ENCODE measurements at places on chromosomes 1 and 21.

DNA sequence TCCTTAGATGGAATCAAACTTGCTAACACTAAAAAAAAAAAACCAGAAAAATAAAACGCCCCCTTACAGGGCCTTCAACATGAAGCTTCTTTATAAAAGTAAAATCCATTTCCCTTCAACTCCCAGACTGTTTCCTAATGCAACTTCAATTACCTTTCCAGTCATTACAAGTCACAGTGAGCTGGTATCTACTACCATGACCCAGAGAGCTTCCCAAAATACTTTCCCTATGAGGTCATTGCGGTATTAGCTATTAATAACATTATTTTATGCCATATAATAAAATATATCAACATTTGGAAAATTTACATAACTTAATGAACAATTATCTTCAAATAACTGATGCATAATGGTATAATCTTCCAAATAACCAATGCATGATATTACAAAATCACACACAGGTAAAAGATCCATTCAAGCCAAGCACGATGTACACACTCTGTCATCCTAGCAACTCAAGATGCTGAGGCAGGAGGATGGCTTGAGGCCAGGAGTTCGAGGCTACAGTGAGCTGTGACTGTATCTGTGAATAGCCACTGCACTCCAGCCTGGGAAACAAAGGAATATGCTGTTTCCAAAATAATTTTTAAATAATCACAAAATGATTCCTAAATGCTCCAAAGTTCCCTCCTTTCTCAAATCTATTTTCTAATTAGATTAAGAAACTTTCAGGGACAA is 24.1 kb downstream of the EIF4G3 start:
- no peak for DNase-seq

- no peak for DNase-seq
These were observed 16.6 kb downstream of the HIVEP3 start for GRCh38 chr1:41902159-41902577.

DNA sequence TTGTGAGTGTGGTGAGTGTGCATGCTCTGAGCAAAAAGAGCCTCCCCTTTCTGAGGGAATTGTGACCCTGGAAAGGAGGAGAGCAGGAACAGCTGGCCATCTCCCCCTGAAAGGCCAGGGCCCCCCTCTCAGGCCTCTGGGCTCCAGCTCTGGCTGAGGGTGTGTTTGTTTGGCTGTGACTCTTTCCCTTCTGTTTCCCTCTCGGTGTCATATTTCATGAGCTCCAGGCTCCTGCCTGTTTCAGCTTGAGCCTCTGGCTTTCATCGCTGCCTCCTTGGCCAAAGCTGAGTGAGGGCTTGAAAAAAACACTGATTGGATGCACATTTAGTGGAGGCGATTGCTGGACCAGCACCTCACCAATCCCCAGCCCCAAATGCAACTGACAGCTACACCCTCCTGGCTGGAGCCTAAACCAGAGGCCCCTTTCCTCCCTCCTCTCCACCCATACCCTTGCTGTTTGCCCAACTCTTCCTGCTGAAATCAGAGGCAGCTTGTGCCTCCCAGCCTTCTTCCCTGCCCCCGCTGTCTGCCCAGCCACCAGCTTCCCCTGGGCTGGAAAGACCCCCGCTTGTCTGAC is 64.1 kb downstream of the DDR2 start:
- no peak for DNase-seq

DNA sequence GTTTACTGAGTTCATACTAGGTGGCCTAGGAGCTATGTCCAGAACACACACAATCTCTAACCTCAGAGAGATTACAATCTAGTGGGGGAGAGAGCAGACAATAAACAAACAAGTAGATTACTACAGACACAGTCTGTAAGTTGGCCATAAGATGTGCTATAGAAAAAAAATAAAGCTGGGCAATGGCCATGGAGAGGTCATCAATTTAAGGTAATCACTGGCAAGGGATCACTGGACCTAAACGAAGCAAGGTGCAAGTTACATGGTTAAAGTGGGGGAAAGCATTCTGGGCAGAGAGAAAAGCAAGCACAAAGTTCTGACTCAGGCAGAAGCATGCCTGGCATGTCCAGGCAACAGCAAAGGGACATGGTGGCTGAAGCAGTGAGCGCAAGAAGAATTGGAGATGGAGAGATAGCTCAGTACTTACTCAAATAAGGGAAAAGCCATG is 147.0 kb downstream of the RERE start:
- DNase-seq: no peak

- no peak for DNase-seq
These were observed 83.3 kb downstream of the FNBP1L start for GRCh38 chr1:93531193-93531592.

GRCh38 chr1:150233359-150234308 is 2.3 kb downstream of the ANP32E start:
- no peak for DNase-seq

DNA sequence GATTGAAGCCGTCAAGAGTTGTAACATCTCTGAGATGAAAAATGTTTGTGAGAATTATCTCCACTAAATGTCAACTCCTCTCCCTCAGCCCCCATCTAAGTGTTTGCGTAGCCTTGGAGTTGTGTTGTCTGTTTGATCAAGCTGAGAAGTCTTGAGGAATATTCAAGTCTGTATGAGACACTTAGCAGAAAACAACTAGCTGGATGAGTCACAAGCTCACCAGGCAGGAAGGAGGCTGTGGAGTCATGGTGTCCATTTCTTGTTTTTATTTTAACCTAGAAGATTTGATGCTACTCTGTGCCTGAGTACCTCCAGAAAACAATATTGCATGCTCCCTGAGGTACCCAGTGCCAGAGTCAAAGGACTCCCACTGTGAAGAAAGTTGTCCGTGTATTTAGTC is 211.6 kb upstream of the PLXNA2 start:
- no peak for DNase-seq

DNA sequence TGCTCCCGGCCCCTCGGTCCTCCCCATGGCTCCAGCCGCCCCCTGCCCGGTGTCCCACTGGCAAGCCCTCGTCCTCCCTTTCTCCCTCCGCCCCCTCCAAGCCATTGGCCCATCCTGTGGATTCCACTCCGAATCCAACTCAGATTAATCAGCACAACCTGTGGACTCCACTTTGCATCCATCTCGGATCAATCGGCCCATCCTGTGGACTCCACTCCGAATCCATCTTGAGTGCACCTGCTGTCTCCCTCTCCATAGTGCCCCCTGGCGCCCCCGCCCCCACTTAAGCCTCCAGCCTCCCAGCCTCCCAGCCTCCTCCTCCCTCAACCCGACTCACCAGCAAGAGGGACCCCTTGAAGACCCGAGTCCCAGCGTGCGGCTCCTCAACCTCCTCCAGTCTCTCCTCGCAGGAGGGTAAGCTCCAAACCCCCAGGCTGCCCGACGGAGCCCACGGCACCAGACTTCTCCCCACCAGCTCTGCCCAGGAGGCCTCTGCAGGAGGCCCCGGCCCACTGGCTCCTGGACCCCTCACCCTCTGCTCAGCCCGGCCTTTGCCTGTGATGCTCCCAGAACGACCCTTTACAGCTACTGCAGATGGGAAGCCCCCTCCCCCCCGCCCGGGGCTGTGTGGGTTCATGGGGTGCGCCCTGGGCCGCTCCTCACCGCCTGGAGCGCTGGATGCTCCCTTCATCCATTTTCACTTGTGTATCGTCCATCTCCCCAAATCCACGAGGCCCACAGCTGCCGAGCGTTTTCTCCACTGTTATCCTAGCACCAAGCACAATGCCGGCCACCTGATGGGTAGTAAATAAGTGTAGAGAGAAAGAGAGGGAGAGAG is 40.6 kb upstream of the TSPEAR start:
- DNase-seq: no peak

- DNase-seq: no peak
These were observed 20.1 kb downstream of the INKA2 start for GRCh38 chr1:111719135-111719534.

GRCh38 chr1:164685266-164686035 is 126.5 kb downstream of the PBX1 start:
- no peak for DNase-seq

DNA sequence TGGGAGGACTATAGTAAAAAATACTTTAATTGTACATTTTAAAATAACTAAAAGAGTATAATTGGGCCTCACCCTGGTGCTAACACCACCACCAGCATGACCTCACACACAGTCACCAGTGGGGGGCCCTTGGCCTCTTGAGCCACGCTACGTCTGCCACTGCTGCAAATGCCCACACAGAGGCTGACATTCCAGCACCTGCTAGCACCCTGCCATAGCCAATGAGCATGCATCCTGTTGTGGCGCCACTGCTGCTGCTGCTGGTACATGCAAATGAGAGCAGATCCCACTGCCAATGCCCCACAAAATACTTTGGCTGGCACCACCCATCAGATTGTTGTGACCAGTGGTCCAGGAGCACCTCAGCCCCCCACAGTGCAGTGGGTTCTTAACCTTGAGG is 31.5 kb upstream of the TNR start:
- no peak for DNase-seq

DNA sequence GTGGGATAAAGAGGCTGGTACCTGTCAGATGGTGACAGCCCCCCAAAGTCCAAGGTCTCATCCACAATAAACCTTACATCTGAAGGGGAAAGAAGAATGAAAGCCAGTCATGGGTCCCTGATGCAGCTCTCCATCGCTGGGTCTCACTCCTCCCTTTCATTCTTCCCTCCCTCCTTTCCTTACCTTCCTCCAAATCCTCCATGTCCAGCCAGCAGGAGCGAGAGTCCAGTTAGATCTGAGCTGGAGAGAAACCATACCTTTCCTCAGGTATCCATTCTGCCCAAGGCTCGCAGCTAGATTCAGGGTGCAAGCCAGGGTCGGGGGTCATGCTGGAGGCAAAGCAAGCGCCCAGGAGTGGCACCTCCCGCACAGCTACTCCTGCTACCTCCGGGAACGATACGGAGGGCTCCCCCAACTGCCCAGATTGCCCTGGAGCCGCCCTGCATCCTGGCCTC is 421 bp downstream of the PSRC1 start:
- no peak for DNase-seq

- DNase-seq: no peak
These were observed 188.9 kb upstream of the EDN2 start for GRCh38 chr1:41673378-41673777.

DNA sequence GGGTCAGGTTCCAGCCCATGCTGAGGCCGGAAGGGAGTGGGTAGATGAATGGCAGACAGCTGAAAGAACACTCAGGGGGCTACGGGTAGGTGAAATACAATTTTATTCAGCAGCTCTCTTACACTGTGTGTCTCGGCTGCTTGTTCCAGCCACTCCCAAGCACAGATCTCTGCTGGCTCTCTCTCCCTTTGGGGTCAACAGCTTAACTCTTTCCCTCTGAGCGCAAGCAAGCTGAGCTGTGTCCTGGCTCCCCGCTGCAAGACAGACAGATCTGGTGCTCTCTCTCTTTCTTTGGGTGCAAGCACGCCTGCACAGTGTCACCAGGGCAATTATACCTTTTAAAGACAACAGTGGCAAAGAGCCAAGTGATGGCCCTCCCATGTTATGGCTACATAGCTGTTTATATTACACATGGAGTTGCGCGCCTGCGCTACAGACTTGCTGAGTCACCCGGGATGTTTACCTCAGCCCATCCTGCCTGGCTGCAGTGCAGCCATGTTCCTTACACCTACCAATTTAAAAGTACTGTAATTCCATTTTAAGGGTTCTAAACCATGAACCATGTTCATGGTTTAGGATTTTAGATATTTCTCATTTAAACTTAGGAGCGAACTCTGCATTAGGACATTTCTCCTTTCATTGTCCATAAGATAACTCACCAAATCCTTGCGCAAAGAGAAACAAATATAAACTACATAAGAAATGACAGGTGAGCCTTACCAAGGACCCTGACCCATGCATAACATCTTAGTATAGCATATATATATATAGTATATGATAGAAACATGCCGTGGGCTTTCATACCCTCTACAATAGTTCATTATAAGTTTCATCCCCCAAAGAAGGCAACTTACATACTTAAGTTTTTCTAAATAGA is 396.5 kb downstream of the SMYD3 start:
- no peak for DNase-seq

DNA sequence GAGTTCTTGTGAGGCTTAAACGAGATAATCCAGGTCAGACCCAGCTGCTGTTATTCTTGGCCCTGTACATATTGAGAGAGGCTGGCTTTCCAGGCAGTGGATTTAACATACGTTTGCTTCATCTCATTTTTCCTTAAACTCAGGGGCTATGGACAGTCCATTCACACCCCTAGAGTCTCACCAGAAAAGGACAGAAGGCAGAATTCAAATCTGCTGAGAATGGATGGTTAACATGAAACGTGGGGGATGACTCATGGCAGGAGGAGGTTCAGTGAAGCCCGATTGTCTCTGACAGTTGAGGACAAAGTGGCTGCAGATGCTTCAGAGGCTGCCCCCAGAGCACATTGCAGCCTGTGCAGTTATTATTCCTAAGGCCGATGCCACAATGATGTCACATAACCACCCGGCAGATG is 39.5 kb downstream of the TGFB2 start:
- no peak for DNase-seq

GRCh38 chr1:116791727-116792126 is 37.5 kb downstream of the CD2 start:
- DNase-seq: no peak

- DNase-seq: no peak
These were observed 38.4 kb upstream of the RBM34 start for GRCh38 chr1:235199441-235199840.

DNA sequence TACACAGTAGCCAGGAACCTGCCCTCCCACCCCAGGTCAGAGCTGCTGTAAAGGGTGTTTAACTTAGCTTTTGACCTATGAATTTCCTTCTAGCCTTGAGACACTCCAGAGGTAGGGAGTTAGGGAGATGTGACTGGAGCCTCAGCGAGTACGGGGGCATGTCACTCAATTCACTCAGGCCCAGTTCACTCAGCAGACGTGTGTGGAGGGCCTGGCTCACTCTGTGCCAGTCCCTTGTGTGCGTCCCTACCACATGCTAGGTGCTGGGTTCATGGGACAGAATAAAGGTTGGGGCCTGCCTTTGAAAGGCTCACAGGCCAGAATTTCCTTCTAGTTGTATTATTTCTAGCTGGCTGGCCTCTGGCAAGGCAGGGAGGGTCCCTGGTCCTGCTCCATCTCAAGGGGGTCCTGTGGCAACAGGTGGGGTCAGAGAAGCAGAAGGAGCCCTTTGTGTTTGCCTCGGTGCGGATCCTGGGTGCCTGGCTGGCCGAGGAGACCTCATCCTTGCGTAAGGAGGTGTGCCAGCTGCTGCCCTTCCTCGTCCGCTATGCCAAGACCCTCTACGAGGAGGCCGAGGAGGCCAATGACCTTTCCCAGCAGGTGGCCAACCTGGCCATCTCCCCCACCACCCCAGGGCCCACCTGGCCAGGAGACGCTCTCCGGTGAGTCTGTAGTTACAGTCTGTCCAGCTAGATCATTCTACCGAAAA is 4.5 kb downstream of the NCDN start:
- no peak for DNase-seq

DNA sequence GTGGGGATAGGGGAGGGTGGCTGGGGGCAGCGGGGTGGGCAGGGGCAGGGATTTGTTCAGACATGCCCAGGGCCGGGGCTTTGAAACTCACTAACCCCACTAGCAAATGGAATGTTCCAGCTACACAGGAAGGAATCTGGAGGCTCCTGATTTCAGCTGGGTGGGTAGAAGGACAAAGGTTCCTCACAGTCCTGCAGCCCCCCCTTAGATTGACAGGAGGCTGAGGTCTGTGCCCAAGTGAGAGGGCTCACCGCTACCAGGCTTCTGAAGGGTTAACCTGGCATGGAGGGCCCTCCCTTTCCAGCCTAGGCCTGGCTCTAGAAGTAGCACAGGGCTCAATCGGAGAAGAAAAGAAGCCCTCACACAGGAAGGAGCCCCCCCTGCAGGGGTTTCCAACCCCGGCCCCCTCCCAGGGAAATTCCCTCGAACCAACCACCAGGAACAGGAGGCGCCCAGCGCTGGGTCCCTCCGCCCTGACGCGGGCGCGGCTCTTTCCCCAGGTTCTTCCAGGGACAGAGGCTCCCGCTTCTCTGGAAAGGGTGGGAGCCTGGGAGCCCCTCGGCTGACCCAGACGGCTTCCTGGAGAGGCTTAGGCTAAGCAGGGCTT is 3.3 kb downstream of the EPHA2 start:
- DNase-seq: no peak

All from stimulated activated CD8-positive, alpha-beta memory T cell treated with anti-CD3 and anti-CD28 coated beads, Interleukin-4, amount 100 ng/mL, for 1 hour (primary cell).